ENCODE measurements at places on chromosomes 4 and X.

DNA sequence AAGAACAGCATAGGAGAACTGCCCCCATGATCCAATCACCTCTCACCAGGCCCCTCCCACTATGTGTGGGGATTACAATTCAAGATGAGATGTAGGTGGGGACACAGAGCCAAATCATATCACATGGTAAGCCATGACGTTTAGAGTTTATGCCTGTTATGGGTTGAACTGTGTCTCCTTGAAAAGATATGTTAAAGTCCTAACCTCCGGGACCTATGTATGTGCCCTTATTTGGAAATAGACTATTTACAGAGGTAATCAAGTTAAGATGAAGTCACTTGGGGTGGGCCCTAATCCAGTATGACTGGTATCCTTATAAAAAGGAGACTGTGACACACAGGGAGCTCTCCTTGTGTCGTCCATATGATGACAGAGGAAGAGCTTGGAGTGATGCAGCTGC is 25.2 kb upstream of the SLC2A9 start:
- DNase-seq = no peak

GRCh38 chr4:55238407-55238806 is 107.6 kb upstream of the SRD5A3 start:
- no peak for DNase-seq

DNA sequence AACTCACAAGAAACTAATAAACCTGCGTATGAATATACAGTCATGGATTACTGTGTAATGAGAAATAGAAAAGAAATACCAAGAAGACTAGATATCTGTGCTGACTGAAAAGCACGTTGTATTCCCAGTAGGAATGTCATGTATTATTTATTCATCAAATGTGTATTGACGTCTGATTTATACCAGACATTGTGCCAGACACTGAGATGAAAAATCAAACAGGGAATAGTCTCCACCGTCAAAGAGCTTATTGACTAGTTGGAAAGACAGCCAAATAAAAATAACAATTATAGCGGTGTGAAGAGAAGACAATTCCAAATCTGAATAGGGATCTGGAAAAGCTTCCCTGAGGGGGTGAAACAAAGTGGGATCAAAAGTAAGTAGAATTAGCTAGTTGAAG is 687.6 kb downstream of the C4orf33 start:
- no peak for DNase-seq

GRCh38 chr4:2348786-2349185 is 69.7 kb downstream of the ZFYVE28 start:
- DNase-seq = no peak

DNA sequence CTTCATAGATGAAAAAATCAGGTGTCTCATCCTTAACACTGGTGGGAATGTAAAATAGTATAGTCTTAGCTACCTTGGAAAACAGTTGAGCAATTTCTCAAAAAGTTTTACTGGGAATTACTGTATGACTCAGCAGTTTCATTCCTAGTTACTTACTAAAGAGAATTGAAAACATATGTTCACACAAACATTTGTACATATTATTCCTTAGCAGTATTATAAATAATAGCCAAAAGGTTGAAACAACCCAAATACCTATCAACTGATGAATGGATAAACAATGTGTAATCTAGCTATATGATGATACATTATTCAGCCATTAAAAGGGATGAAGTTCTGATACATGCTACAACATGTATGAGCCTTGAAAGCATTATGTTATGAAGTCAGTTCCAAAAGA is 41.7 kb downstream of the RBM46 start:
- no peak for DNase-seq

DNA sequence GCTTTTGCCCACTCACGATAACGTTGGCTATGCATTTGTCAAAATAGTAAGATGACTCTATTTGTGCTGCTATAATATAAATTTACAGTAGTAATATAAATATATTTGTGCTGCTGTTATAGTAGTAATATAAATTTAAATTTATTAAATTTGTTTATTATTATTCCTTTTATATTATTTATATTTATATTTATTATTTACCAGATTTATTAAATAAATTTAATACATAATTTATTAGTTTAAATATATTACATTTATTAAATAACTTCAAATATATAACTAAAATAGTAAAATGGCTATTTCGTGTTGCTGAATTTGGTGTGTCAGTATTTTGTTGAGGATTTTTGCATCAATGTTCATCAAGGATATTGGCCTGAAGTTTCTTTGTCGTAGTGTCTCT is 246.5 kb upstream of the FGF16 start:
- no peak for DNase-seq
